MCF 10A (cell line): ENCODE measurements at places on chromosomes 1 and 21.
A peak's percentile ranks its signal among the peaks of the same experiment; 100 is the strongest.

GRCh38 chr21:42047821-42048613 lies 23.1 kb upstream of the UMODL1 start:
- no peak for DNase-seq
- peaks cover 8% of the 10 kb centered on the region for H3K36me3 ChIP-seq
- H3K27me3 ChIP-seq: peaks cover 12% of the 10 kb centered on the region
- H3K4me3 ChIP-seq: no peak overlapping the region

DNA sequence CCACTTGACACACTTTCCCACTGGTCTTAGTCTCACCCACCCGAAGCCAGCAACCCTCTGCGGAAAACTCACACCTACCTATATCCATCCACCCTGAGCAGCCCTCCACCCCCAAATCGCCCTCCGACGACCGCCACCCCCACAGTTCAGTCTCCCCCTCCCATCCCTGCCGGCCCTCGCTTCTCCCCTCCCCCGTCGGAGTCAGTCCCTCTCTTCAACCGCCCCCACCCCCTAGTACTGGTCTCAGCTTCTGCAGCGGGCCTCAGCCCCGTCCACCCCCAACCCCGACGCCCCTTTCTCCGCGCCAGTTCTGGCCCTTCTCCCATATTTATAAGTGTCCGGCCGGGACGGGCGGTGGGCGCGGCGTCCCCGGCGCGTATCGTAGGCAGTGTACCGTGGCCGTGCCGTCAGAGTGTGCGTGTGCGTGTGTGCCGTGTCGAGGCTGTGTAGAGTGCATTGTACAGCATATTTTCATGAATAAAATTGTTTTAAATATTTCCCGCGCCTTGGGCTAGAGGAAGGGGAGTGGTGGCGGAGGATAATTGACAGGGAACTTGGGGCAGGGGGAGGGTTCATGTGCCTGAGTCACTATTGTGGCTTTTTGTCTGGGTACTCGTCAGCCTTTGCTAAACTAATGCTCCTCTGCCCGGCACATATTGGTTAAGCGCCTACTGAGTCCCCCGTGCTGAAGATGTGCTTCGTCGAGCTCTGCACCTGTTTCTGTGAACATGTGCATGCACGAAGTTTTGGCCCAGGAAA lies 22.0 kb downstream of the FOXO6 start:
- peaks cover 7% of the 10 kb centered on the region for H3K4me1 ChIP-seq
- no peak for DNase-seq
- H3K27ac ChIP-seq: peak overlapping the region; percentile 39
- peaks cover 25% of the 10 kb centered on the region for H3K27me3 ChIP-seq
- no peaks in the 10 kb centered on the region for H3K36me3 ChIP-seq

DNA sequence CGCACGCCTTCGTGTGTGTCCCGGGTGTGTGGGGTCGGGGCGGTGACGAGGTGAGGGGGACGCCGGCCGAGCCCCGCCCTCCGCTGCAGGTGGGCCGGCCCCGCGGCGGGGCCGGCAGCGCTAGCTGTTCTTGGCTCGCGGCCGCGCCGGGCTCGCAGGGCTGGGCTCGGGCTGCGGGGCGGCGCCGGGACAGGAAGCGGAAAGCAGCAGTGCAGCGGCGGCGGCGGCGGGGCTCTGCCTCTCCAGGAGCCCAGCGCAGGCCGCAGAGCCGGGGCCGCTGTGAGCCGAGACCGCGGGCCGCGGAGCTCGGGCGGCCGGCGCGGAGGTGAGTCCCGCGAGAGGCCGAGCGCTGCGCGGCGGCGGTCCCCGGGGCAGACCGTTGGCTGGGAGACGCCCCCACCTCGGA lies at the start of gene VANGL1:
Gene VANGL1 (plus strand): TSS at position 209 of the 406 bp plus-strand sequence. CDS start 9,444 bp downstream, outside the sequence.
- peaks cover 13% of the 10 kb centered on the region for H3K4me1 ChIP-seq
- peak within 1 kb of the TSS; percentile 61 for H3K27ac ChIP-seq
- peak within 1 kb of the TSS; percentile 68 for H3K4me3 ChIP-seq

DNA sequence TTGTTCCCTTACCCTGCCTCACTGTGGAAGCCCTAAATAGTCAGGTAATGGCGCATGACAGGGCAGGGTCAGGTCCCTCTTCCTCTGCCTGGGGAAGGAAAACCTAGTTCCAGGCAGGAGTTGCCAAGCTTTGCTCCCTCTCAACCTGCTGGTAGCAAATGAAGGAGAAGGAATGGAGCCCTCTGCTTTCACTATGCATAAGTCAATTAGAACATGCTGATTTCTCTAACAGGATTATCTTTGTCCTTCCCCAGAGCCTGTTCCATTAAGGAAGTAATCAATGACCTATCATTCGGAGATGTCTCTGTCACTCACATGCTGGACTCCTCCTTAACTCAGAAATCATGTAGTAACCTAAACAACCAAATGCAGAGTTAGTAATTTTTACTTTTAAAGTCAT lies 161.8 kb upstream of the NFIA start:
- peaks cover 5% of the 10 kb centered on the region for H3K4me1 ChIP-seq
- no peak overlapping the region for H3K4me3 ChIP-seq
- H3K27ac ChIP-seq: no peak overlapping the region
- no peaks in the 10 kb centered on the region for H3K27me3 ChIP-seq
- DNase-seq: no peak

DNA sequence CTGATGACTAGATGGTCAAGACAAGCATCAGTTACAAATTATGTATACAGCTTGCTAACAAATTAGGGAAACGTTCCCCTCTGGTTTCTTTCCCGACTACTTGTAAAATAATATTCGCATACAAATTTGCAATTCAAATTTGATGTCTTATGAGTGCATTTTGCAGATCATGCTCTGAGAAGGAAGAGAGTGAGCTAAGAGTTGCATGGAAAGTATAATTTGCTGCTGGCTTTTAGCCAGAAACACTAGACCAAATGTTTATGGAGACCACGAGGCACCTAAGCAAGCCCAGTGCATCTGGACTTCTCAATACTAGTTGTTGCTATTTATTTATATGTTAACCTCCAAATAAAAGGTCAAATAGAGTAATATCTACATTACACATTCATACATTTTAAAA lies 216.0 kb downstream of the SMYD3 start:
- H3K4me3 ChIP-seq: no peak overlapping the region
- no peak for DNase-seq
- no peaks in the 10 kb centered on the region for H3K36me3 ChIP-seq
- no peaks in the 10 kb centered on the region for H3K4me1 ChIP-seq
- no peaks in the 10 kb centered on the region for H3K27me3 ChIP-seq
- H3K27ac ChIP-seq: no peak overlapping the region

DNA sequence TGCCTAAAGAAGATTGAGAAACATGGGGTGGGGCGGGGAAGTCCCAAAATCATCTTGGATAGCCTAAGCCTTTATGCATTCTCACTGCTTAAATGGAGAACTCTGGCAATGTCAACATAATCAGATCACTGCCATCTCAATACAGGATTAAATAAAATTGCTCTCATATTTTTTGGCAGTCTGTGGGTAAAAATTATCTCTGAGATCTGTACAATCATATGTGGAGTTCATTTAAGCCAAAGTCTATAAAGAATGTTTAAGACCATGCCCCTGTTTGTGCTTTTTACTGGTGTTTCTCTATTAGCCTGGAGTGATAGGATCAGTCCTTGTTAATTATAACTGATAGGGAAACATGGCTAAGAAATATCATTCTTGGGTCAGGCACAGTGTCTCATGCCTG lies 136.3 kb downstream of the GPR52 start:
- H3K4me3 ChIP-seq: no peak overlapping the region
- H3K36me3 ChIP-seq: no peaks in the 10 kb centered on the region
- no peaks in the 10 kb centered on the region for H3K4me1 ChIP-seq
- no peak overlapping the region for H3K27ac ChIP-seq
- peak; percentile 39 for DNase-seq
- H3K27me3 ChIP-seq: no peaks in the 10 kb centered on the region

GRCh38 chr1:178266619-178267066 lies 172.7 kb downstream of the RASAL2 start:
- DNase-seq: no peak
- H3K4me3 ChIP-seq: no peak overlapping the region
- peaks cover 15% of the 10 kb centered on the region for H3K36me3 ChIP-seq
- H3K27ac ChIP-seq: no peak overlapping the region
- H3K27me3 ChIP-seq: no peaks in the 10 kb centered on the region

- no peak for DNase-seq
- peaks cover 100% of the 10 kb centered on the region for H3K27me3 ChIP-seq
- no peaks in the 10 kb centered on the region for H3K4me1 ChIP-seq
- H3K27ac ChIP-seq: no peak overlapping the region
- H3K4me3 ChIP-seq: no peak overlapping the region
- no peaks in the 10 kb centered on the region for H3K36me3 ChIP-seq
Measured at GRCh38 chr1:216640100-216640499, 83.1 kb downstream of the ESRRG start.

DNA sequence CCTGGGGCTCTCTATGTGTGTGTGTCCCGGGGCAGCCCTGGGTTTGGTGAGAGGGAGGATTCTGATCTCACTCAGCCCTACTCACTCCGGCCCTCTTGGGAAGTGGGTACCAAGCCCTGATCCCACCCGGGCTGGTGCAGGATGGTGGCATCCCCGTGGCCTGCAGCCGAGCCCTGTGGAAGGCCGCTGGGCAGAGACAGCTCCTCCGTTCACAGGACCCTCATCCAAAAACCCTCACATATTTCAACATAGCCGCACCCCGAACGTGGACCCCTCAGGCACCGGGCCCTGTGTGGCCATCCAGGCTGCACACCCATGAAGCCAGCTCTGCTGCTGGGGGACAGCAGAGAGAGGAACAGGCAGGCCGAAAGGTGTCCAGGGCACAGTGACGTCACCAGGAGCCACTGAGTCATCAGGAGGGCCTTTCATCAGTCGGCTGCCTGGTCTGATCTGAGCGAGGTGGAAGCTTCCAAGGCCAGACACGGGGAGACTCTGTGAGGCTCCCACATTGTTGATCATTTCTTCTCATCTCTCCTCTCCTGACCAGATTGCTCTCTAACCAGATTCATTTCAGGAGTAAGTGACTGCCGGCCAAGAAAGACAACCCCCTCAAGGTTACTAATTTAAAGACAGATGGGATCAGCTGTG lies 16.2 kb upstream of the GPR157 start:
- H3K4me1 ChIP-seq: peaks cover 10% of the 10 kb centered on the region
- H3K27me3 ChIP-seq: no peaks in the 10 kb centered on the region
- H3K27ac ChIP-seq: no peak overlapping the region
- peak; percentile 76 for DNase-seq
- H3K36me3 ChIP-seq: peaks cover 49% of the 10 kb centered on the region

DNA sequence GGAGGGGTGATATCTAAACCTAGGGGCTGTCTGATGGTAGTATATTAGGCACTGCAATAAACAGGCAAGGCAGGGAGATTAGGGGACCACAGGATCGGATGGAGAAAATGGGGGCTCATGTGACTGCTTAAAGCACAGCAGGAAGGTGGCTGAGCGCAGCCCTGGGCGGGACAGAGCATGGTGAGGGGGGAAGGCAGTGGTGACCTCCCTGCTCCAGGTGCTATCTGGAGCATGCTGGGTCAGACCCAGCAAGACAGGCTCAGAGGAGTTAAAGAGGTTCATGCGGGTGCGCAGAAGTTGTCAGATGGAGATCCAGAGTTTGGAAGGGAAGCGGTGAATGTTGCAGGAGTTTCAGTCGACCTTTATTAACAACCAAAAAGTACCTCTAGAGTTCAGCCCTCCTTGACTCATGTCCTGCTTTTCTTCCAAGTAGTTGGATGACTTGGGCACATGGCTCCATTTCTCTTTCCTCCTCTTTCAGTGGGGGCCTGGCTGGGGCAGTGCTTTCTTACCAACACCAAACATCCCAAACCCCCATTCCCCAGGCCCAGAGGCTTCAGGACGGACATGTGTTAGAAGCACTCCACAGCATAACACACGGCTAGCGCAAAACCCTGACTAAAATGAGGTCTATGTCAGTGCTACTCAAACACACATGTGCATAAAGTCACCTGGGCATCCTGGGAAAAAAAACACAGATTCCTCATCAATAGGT lies 41.5 kb downstream of the CAPN9 start:
- H3K36me3 ChIP-seq: no peaks in the 10 kb centered on the region
- H3K4me3 ChIP-seq: no peak overlapping the region
- no peaks in the 10 kb centered on the region for H3K4me1 ChIP-seq
- no peak overlapping the region for H3K27ac ChIP-seq
- DNase-seq: no peak
- peaks cover 42% of the 10 kb centered on the region for H3K27me3 ChIP-seq

DNA sequence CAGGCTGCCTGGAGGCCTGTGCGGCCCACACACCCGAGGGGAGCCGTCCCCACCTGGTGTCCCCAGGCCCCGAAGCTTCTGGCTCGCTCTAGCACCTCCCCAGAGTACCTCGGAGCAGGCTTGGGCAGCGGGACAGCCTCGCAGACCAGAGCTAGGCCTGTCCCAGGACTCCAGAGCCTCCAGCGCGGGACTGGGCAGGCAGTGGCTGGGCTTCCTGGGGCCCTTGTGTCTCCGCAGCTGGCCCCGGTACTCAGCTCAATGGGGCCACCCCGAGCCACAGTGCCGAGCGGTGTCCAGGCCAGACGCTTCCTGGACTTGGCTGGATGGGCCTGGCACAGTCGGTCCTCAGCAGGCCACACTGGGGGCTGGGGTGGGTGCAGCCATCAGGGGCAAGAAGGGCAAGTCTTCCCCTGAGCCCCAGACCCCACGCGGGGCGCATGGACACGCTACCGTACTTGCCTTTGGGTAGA lies 4.9 kb downstream of the SCNN1D start:
- H3K4me1 ChIP-seq: peaks cover 6% of the 10 kb centered on the region
- no peaks in the 10 kb centered on the region for H3K27me3 ChIP-seq
- H3K36me3 ChIP-seq: no peaks in the 10 kb centered on the region
- no peak overlapping the region for H3K4me3 ChIP-seq

- no peak overlapping the region for H3K4me3 ChIP-seq
- H3K27ac ChIP-seq: no peak overlapping the region
- no peak for DNase-seq
- H3K4me1 ChIP-seq: no peaks in the 10 kb centered on the region
- H3K27me3 ChIP-seq: no peaks in the 10 kb centered on the region
Measured at GRCh38 chr1:212678456-212679410, 20.9 kb downstream of the BATF3 start.

DNA sequence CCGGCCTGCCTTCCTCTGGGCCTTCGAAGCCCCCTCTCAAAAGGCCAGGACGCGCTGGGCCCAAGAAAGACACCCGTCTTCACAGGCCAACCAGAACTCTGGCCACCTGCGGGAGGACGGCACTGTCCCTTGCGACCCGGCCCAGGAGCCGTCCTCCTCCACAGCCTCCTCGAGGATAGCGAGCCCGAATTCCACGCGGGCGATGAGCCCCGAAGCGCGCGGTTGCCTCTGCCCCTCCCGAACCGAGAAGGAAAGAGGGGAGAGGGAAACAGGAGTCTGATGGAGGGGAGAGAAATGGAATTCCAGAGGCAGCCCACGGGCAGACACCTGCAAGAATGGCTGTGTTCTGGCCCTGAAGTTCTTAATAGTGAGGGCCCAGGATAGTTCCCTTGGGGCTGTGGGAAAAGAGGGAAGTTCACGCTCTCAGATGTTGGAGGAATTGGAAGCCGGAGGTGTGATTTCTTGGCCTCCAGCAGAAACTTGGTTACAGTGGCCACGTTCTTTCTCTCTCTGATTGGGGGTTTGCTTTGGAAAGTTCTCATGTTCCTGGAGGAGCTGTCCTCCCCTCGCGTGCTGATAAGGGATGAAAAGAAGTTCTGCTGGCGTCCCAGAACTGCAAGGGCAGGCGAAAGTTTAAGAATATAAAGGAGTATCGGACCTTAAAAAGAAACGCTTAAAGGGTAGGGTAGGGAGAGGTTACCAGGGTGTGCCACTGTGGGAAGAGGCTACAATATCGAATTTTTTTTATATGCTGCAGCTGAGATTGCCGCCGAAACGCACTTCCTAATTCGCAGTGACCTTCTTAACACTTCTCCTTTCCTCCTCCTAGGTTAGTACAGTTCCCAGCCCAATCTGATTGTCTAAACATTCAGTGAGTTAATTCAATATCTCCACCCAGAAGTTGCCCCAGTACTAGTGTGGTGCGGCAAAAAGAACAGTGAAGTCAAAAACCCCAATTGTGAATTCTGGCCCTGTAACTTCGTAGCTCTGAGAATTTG lies 5.8 kb upstream of the SLC44A5 start:
- H3K4me1 ChIP-seq: peaks cover 6% of the 10 kb centered on the region
- no peaks in the 10 kb centered on the region for H3K36me3 ChIP-seq
- no peak for DNase-seq
- no peak overlapping the region for H3K27ac ChIP-seq
